HT1080 (cell line): ENCODE measurements at places on chromosomes 4 and X. TPM values are rescaled to one million over a fixed set of nuclear protein-coding genes. Genes with fewer than 3 reads are reported as not detected.

Gene RBMXL3
- total RNA-seq = not detected in 2 replicates

Gene SPANXD
- total RNA-seq = 0.30 and 0.40 TPM in 2 replicates

DNA sequence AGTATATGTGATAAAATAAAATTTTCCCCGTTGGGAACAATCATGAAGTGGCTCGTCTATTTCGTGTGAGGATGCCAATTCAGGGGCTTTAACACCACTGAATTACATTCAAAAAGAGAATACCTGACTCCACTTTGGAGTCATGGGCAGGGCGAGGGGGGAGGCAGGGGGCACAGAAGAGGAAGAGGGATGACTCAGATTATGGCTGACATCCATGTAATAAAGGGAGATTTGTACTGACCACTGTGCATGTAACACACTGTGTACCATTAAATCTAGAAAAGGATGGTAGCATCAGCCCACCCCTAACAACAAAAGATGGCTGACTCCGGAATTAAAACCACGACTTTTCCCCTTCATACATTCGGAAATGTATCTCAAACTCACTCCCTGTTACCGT, 1.3 kb downstream of the SLC9A7 start:
- DNase-seq = peak; percentile 69

Gene CDKL2
- total RNA-seq = 0.03 TPM in 1 of 2 replicates, not detected in the other

Gene APLN
- 3.8 and 4.8 TPM in 2 replicates for total RNA-seq

DNA sequence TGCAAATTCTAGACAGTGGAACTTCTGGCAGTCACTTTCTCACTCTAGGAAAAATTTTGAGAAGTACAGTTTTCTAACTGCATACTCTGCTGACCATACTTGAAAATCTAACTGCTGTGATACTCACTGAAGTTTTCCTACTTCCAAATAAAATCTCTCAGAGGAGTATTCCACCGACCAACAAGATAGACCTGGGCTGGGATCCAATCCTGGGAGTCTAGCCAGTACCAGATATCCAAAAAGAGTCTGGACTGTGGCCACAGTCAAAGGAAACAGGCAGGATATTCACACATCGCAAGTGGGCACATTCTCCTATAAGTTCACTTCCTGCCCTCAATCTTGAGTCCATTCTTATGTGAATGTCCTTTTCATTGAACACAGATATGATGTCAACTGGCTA, 1138.7 kb upstream of the PCDH7 start:
- DNase-seq = peak; percentile 18

DNA sequence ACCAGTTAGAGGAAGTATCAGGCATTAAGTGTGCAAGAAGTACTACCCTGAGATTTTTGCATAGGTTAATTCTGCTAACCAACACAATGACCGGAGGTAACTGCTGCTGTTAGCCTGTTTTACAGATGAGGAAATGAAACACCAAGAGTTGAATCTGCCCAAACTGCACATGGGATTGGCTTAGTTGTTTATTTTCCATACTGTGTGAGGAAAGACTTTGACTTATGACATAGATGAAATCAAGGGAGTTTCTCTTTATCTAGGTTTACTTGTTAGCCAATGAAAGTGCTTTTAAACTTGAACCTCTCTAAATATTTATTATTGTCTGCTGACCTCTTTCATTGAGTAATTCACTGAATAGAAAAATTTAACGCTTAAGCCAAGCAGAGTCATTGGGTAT, 10.3 kb downstream of the GUCY1B1 start:
- DNase-seq = no peak

- DNase-seq = peak; percentile 61
Observed at GRCh38 chr4:114659386-114660008, 60.9 kb downstream of the UGT8 start.

Gene SLC9B1
- not detected in 2 replicates for total RNA-seq

DNA sequence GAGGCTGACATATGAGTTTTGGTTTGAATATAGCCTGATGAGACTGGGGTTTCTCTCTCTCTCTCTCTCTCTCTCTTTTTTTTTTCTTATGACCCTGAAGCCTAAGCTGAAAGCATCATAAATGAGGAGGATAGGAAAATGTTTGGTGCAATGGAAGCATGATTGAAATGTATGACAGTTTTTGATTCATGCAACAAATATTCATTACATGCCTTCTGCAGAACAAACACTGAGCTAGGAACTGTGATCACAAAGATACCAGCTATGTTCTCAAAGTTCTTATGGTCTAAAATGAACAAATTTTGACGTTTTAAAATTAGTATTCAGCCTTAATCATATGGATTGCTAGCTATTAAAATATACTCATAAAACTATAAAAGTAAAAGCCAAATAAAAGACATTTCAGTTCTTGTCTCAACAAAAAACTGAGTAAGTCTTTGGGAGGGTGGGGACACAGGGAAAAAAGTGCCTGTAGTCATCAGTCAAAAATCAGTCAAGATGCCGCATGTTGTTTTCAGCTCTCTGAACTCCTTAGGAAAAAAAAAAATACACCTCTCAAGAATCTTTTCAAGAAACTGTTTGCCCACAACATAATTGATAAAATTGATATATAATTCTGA, 57.2 kb downstream of the NKX6-1 start:
- no peak for DNase-seq

DNA sequence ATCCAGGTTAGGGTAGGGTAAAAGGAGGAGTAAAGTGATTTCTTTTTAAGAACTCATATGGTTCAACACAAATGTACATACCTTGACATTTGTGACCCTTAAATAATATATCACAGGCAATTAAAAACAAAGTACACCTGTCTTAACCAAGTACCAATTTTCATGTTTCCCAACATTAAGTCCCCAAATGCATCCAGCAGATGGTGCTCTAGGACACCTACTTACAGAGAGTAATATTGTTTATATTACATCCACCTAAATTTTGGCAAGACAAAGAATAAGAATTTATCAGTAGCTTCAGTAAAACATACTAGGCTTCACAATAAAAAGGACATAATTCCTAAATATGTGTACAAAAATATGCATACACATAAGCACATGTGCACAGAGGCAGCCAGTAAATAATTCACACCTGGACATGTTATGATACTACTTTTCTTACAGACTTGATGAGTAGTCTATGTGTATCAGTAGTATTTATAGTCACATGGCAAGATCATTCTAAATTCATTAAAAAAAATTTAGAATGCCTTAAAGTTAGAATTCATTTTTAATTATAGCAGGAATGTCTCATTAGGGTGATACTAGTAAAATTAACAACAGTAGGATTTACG, 219.7 kb downstream of the DCLK2 start:
- peak; percentile 42 for DNase-seq

GRCh38 chr4:41538017-41538733, at the start of gene LIMCH1:
LIMCH1 (plus strand) TSS chr4:41538157; CDS start chr4:41605996, 67,839 bp downstream.
- DNase-seq = no peak

DNA sequence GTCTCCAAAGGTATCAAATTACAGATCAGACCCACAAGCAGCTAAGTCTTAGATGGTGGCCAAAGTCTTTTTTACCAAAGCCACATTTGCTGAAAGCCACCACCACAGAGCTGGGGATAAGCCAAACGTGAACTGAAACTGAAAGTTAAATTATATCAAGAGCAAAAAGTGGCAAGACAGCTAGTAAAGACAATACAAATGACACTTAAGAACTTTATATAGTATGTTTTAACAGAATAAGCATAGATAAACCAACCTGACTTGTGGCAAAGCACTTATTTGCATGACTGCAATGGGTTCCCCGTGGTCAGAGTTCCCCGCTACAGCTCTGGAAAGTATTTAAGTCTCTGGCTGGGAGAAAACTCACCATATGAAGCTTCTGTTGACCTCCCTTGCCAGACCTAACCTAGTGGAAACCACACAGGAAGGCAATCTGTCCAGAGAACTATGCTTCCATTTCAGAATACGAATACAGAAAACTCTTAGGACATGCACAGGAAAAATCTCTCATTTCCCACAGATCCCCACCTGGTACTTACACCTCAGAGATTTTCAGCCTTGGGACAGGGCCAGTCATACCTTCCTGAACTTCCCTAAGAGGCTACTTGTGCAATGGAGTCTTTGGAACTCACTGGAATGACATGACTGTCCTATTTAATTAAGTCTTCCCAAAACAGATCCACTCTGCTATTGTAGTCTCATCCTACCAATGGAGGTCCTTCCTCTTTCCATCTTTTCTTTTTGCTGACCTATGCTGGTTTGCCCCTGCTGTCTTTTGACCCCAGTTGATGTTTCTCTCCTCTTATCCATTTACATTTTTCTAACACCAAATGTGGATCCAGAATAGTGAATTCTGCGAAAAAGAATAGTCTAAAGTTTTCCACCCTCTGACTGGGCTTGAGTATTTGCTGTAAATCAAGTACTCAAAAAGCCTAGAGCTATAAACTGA, 225.1 kb downstream of the NR3C2 start:
- peak; percentile 47 for DNase-seq

Gene CHRDL1
- total RNA-seq = 3.9 and 4.1 TPM in 2 replicates
